Activated T-helper 1 cell treated with anti-CD3 and anti-CD28 coated beads, Interleukin-2, amount 50 U/mL, for 16 hours (primary cell): ENCODE measurements at places on chromosomes 12 and 14.

- no peak for DNase-seq
These were observed 218.9 kb downstream of the ACSS3 start for GRCh38 chr12:81296556-81297305.

GRCh38 chr14:75982266-75983018, 647 bp upstream of the TGFB3 start:
- peak; percentile 66 for DNase-seq

DNA sequence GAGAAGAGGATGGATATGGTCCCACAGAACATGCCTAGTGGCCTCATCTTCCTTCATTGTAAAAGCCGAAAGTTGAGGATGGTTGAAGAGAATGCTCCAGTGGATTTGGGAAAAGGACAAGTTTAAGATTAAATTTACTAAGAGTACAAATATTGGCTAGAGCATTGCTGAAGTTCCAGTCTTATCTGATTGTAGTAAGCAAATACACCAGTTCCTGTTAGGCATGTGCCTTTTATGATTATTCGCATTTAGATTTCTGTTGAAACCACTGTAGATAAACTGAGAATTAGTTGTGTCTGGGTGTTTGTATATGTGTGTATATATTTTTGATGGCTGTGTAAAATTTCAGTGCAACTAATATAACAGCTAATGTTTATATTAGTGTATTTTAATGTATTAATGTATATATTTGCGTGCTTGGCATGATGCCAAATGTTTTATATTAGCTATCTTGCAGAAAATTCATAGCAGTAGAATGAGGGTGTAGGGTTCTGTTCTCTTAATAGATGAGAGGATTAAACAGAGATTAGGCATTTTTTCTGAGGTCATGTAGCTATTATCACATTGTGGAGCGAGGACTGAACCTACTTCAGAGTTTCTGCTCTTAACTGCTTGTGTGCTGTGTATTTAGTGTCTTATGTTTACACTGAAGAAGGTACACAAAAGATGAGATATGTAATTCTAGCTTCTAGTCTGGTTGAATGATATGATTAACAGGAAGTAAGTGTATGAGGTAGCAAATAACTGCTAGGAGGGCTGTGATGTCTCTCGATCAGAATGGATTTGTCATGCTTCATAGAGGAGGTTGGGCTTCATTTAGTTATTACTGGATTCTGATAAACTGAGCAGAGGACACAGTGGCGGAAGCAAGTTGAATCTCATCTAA, 21.1 kb downstream of the FKBP3 start:
- no peak for DNase-seq

- no peak for DNase-seq
These were observed 3.8 kb downstream of the TRAF3 start for GRCh38 chr14:102781063-102781462.

DNA sequence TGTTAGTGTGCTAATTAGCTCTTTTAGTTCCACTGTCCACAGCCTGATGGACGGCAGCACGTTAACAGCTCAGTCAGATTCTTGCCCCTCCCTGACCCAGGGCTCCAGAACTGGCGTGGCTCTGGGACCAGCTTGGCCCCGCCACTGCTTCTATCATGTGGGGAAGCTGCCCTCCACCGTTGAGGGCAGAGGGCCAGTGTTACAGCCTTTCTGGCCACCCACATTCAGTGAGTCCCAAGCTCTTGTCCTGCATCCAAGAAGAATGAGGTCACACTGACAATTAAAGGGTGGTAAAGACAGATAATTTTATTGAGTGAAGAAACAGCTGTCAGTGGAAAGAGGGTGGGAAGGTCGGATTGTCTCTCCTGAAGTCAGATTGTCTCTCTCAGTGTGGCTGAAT, 36.9 kb downstream of the BCL2L14 start:
- DNase-seq = no peak

DNA sequence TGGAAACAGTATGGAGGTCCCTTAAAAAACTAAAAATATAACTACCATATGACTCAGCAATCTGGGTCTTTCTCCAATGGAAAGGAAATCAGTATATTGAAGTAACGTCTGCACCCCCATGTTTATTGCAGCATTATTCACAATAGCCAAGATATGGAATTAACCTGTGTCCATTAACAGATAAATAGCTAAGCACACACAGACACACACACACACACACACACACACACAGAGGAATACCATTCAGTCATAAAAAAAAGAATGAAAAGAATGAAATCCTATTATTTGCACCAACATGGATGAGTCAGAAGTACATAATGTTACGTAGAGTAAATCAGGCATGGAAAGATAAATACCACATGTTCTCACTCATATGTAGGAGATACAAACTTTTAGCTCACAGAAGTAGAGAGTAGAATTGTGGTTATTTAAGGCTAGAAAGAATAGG, 4.7 kb downstream of the KLRK1 start:
- DNase-seq = no peak

DNA sequence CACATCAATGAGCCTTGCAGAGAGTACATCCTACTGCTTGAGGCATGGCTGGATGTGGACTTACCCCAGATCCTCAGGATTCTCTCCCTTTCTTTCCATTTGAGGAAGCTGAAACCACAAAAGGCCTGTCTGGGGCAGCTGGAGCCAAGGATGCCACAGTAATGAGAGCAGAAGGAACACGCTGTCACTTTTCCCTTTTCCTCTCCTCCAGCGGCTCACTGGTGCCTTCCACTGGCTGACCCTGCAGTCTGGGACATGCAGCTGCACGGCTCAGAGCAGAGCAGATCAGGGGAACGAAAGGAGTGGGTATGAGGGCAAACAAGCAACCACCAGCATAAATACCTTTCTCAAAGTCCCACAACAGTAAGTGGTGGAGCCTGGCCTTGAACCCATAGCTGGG, 78.2 kb downstream of the GAS2L3 start:
- no peak for DNase-seq
